Stimulated activated CD4-positive, alpha-beta T cell treated with anti-CD3 and anti-CD28 coated beads, Interleukin-15, amount 100 ng/mL, for 48 hours (primary cell): ENCODE measurements at places on chromosomes 7 and 10.

DNA sequence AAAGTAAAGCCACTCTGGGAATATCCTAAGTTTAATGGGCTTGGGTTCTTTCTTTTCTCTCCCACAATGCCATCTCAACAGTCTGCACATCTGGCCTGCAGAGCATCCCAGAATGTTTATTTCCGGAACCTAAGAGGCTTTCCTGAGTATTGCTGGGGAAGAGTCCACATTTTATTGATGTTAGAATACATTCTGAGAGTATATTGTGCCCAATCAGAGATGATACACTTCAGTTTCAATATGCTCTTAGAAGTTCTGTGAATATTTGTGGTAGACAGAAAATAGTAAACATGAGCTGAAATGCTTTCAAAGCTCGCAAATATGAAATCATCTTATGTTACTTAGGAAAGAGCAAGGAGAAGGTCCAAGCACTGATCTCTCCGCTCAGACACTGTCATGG is 200.6 kb downstream of the TWIST1 start:
- DNase-seq = no peak

GRCh38 chr10:870564-871166 is 60.8 kb downstream of the LARP4B start:
- DNase-seq = no peak

- DNase-seq = no peak
Measured at GRCh38 chr10:128482052-128482451, 355.8 kb upstream of the MKI67 start.

GRCh38 chr7:129908181-129908580 is 44.6 kb downstream of the UBE2H start:
- DNase-seq = no peak

- no peak for DNase-seq
Measured at GRCh38 chr7:138941545-138941944, 39.6 kb downstream of the KIAA1549 start.

- no peak for DNase-seq
Measured at GRCh38 chr7:6553448-6554044, 2.3 kb upstream of the GRID2IP start.

GRCh38 chr7:311796-312195 is 21.8 kb downstream of the FOXL3 start:
- no peak for DNase-seq
